ENCODE measurements at places on chromosomes 13 and 19.
A peak's percentile ranks its signal among the peaks of the same experiment; 100 is the strongest.

- no peak for DNase-seq
These were observed 1.3 kb downstream of the PGLYRP1 start for GRCh38 chr19:46021531-46022041.

- no peak for DNase-seq
These were observed 350.6 kb downstream of the LIG4 start for GRCh38 chr13:107864543-107865317.

GRCh38 chr19:39951686-39952085, 17.3 kb upstream of the FCGBP start:
- no peak for DNase-seq

- DNase-seq: no peak
These were observed 43.6 kb upstream of the SACS start for GRCh38 chr13:23477101-23477500.

GRCh38 chr13:107734891-107735625, 480.3 kb downstream of the LIG4 start:
- no peak for DNase-seq

GRCh38 chr13:47671776-47672175, 329.3 kb downstream of the SUCLA2 start:
- no peak for DNase-seq

- no peak for DNase-seq
These were observed 7.0 kb upstream of the TLE6 start for GRCh38 chr19:2970201-2970835.

- no peak for DNase-seq
These were observed 124.9 kb downstream of the CRYL1 start for GRCh38 chr13:20400774-20401173.

GRCh38 chr13:106873810-106874209, 305.9 kb upstream of the ARGLU1 start:
- no peak for DNase-seq

DNA sequence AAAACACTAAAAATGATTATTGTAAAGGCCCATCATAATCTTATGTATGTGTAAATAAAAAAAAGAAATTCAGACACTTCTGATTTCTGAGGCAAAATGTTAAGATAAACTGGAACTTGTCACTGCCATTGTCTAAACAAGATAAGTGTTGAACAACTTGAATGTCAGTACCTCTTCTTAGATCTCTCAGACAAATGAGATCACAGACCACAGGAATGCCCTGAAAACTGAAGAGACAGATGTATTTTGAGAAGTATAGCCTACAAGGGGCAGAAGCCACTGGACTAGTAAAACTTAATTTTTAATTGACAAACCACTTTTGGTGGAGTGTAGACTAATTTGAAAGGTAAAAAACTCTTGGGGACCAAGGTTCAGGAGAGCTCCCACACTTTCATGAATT, 375.5 kb upstream of the SLITRK5 start:
- DNase-seq: no peak

DNA sequence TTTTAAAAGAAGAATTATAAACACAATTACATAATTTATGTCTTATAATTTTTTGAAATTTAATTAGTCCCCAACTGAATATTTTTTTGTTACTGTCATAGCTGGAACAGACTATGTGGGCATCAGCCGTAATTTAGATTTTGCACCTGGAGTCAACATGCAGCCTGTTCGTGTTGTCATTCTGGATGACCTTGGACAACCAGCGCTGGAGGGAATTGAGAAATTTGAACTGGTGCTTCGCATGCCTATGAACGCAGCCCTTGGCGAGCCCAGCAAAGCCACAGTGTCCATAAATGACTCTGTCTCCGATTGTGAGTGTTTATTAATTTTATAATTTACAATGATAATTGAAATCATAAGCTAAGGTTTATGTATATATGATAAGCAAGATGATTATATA, 142.3 kb downstream of the STOML3 start:
- no peak for DNase-seq

DNA sequence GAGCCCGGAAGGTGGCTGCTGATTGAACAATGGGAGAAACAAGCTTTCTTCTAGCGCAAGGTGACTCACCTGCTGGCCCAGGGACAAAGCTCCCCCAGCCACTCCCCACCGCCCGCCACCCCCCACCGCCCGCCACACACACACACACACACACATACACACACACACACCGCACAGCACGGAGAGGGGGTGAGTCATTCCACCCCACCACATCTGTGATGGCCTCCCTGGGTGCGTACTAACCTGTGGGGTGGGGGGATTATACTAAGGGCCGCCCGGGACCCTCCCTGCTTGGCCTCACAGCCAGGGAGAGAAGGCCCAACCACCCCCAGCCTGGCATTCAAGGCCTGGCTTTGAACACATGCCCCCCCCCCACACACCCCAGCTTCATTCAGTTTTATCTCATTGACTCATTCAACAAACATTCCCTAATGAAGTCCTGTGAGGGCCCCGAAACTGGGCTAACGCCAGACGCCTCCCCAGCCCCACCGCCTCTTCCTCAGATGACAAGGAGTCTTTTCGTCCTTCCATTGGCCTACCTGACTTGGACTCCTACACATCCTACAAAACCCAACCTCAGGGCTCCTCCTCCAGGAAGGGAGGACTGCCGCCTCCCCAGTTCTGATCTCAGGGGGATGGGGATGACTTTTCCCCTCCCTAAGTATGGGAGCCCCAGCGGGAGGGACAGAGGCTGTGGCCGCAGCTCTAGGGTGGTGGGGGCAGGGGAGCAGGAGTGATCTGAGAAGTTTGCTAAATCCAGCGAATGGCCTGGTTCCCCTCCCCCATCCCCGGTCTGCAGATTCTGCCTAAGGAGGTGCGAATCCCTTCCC, 5.8 kb upstream of the ONECUT3 start:
- DNase-seq: no peak

DNA sequence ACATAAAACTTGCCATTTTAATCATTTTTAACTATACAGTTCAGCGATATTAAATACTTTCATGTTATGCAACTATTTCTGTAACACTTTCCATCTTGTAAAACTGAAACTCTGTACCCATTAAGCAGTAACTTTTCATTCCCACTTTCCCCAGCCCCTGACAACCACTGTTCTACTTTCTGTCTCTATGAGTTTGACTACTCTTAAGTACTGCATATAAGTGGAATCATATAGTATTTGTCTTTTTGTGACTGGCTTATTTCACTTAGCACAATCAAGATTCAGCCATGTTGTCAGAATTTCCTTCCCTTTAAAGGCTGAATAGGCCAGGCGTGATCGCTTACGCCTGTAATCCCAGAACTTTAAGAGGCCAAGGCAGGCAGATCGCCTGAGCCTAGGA, 56.2 kb downstream of the ARHGAP35 start:
- DNase-seq: no peak

- no peak for DNase-seq
These were observed 52.9 kb downstream of the NDFIP2 start for GRCh38 chr13:79533781-79534400.

DNA sequence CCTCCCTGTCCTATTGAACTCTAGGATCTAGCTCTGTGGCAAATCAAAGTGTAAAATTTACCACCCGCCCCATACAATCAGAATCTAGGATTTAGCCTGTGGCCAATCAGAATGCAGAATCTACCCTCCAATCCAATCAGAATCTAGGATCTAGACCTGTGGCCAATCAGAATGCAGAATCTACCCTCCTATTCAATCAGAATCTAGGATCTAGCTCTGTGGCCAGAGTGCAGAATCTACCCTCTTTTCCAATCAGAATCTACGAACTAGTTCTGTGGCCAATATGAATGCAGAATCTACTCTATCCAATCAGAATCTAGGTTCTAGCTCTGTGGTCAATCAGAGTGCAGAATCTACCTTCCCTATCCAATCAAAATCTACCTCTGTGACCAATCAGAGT, 25.8 kb downstream of the PRKD2 start:
- no peak for DNase-seq

- DNase-seq: no peak
These were observed 347.6 kb upstream of the NBEA start for GRCh38 chr13:34594507-34594906.

DNA sequence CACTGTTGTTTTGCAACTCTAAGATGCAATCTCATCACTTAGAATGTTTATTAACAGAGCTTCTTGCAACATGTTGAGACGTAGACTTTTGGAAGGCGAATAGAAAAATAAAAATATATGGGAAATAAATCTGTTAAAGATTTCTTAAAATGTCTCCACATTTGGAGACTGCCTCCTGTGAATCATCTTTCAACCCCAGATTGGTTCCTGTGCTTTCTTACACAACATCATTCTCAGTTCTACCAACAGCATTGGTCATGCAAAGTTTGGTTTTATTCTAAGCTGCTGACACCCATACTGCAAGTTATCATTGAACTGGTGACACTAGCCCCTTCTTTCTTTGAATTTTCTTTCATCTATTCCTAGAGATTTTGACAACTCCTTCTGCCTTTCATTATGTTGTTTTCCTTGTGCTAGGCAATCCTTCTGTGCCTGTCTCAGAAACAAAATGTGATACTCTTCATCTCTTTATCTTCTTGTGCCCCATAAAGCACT, 1.6 kb upstream of the IGFL3 start:
- DNase-seq: no peak

DNA sequence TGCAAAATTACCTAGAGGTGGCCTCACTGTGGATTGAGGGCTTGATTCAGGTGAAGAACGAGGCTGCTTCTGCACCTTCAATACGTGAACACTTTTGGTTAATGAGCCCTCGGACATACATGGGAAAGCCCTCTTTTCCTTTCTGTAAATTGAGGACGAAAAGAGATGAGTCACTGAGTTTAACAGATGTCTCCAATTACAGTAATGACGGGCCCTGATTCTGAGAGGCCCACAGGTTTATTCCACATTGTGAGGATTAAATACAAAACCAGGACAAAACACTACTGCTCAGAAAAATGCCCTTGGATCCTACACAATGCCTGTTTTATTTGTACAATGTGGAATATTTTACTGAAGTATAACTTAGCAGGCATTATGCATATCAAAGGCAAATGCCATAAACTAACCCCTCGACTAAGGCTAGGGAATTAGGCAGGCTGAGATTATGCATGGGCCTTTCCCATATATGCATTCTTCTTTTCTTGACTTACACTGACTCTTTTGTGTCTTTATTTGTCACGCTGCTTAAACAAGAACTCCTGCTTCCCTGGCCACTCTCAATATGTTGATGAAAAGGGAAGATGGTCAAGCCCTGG, 819.9 kb downstream of the OLFM4 start:
- peak; percentile 19 for DNase-seq

All from NCI-H2081 (cell line).